A172 (cell line): ENCODE measurements at places on chromosomes 12 and 14.

- no peak for DNase-seq
Observed at GRCh38 chr14:61476754-61477410, 155.5 kb downstream of the PRKCH start.

DNA sequence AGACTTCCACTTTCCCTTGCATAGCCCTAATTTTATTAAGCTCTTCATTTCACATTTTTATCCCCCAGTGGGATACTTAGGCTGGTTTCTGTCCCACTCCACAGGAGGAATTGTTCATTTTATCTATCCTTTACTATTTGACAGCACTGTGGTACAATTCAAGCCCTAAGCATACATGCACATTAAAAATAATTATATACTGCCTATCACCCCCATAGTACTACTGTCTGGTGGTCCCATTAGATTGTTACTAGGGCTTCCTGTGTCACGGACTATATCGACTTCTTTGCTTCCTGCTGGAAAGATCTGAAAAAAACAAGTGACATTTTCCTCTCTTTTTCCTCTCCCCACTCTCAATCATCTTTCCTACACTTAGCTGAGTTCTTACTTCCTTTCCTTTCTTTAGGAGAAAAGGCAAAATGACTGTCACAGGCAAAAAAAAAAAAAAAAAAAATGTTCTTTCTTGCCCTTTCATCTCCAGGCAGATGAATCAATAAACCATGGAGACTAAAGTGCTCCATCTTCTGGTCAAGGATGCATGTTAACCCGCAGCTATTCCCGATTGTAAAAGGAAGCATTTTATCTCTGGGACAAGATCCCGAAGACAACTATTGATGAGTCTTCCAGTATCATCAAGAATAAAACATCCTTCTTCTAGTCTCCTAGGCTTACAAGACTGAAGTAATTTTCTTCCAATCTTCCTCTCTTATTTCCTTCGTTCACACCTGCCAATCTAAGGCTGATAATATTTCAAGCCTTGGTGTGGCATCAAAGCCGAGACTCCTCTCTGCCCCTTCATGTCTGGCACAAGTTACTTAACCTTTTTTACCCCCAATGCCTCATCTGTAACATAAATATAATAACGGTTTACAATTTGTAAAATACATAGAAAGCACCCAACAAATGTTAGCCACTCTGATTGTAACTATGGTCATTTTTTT is 94.4 kb upstream of the PLEKHG7 start:
- DNase-seq, result peak; percentile 39

- DNase-seq, result no peak
Observed at GRCh38 chr12:92539976-92540781, 162.6 kb upstream of the PLEKHG7 start.

DNA sequence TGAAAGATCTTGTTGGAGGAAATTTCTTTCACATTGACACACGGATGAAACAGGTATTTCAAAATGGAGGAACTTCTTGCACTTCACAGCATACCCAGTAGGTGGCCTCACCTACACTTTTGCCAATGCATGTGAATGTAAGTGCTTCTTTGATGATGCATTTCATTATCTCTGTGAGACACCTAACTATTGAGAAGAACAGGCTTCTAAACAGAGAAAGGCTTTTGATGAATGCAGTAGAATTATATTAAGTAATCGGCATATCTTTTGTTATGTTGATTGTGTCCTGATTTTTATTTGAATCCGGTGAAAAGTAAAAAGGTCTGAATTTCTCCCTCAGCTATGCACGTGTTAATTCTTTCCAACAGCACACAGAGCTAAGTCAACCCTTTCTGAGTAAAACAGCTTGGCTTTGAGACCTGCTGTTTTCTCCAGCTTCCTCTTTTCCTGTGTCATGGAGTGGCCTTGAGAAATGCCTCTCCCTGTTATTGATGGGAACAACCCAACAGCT is 399.0 kb downstream of the NAV3 start:
- DNase-seq, result peak; percentile 49

- peak; percentile 12 for DNase-seq
Observed at GRCh38 chr12:105480162-105480561, 149.7 kb downstream of the C12orf75 start.

DNA sequence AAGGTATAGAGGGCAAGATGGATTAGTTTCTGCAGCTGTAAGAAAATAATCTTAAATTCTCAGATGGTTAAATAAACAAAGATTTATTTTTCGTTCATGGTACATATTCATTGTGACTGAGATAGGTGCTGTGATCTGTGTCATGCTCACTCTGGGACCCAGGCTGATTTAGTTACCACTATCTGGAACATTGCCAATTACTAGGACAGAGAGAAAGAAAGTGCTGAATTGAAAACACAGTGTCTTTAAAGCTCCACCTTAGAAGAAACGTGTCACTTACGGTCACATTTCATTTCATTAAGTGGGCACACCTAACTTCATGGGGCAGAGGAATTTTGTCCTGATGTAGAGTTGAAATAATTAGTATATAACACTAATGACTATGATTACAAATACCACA is 430.0 kb downstream of the CCDC91 start:
- DNase-seq, result no peak

- DNase-seq, result no peak
Observed at GRCh38 chr12:53958128-53958527, 3.4 kb downstream of the HOXC12 start.

DNA sequence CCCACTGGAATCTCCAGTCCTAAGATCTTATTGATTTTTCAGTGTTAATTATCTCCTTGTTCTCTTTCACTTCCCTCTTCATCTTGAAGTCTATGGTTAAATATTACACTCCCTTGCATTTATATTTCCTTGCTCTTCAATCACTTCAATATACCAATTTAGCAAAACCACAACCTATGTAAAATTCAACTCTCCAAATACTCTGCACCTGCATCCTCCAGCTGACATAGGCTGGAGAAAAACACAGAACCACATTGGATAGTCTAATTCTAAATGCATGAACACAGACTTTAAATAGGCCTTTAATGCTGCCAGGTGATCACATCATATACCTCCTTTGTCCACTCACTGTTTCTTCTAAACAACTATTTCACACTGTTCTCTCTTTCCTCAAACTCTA is 253.8 kb upstream of the GARIN6 start:
- no peak for DNase-seq

DNA sequence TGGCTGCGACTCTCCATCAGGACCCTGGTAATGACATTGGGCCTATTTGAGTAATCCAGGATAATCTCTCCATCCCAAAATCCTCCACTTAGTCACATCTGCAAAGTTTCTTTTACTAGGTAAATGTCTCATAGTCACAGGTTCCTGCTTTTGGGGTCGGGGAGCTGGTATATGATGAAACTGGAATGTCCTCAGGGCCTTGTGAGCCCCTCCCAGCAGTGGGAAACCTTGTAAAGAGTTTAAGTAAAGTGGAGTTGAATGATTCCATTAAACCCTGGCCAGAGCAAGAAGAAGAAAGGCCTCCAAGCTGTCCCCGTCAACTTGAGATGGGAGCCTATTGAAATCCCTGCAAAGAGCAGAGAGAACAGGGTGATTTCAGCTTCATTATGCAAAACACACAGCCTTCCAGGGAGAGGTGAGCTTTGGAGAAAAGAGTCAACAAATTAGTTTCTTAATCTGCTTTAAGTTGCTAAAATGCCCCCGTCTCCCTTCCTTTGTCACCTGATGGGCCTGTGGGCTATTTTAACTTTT is 12.6 kb downstream of the WSCD2 start:
- no peak for DNase-seq

GRCh38 chr14:94945615-94946014 is 175.7 kb upstream of the GSC start:
- no peak for DNase-seq

DNA sequence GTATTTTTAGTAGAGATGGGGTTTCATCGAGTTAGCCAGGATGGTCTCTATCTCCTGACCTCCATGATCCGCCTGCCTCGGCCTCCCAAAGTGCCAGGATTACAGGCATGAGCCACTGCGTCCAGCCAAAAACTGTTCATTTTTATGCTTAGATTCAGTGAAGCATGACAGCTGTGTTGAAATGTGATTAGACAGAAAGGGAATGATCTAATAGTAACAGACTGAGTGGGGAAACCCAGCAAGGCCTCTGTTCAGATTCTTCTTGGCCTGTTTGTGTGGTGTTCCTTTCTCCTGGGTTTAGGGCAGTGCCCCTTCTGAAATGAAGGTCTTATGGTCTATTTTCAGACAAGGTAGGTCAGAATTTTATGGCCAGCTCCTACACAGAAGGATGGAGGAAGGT is 11.8 kb upstream of the ABCD4 start:
- no peak for DNase-seq

DNA sequence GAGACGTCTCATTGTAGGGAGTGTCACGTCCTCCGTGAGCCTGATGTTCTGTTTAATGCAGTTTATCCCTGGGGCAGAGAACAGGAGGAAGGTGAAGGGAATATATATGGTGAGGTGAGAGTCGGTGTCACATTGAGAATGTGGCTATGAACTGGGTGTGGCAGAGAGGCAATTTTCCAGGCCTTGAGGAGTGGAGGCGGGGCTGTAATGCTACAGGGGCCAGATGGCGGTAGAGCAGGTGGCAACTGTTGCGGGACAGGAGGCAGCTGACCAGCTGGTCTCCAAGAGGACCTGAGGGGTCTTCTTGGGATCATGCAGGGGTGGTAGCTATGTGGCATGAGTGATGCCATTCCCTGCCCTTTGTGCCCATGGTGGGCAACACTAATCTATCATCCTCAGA is 59.6 kb downstream of the CACNA1C start:
- no peak for DNase-seq

DNA sequence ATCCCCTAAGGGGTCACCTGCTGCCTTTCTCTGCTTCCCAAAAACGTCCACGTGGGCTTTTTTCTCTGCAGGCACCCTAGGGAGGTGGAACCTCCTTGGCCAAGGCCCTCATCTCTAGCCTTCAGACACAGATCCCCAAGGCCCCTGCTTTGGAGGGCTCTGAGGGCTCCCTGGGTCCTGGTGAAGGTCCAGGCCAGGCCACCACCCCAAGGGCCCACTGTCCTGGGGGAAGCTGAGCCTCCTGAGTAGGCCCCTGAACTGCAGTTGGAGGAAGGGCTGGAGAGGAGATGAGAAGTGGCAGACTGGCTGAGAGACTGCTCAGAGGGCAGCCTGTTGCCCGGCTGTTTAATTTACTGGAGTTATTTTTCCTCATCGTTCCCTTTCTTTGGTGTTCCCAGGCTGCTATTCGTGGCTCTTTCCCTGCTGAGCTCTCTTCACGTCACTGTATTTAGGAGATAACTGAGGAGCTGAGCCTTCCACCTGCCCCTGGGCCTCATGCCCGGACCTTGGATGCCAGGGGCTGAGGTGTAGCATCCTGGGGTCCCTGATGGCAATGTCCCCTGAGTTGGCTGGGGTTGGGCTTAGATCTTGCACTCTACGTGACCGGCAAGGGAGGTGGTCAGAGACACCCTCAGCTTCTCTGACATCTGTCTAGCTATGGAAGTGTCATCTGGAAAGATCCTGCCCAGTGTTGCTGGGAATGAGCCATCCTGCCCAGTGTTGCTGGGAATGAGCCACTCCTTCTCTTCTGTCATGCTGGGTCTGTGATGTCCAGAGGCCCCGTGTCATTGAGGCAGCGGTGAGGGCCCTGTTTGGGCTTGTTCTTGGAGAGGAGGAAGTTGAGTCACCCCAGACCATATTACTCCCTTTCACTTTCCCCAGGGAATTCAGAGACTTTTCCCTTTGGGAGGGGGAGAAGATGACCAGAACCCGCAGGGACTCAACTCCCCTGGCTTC is 139.8 kb downstream of the TSPAN9 start:
- DNase-seq, result peak; percentile 62

- no peak for DNase-seq
Observed at GRCh38 chr12:16607906-16608775, 2.2 kb upstream of the LMO3 start.

GRCh38 chr12:96503976-96504375 is 14.6 kb downstream of the CFAP54 start:
- no peak for DNase-seq

DNA sequence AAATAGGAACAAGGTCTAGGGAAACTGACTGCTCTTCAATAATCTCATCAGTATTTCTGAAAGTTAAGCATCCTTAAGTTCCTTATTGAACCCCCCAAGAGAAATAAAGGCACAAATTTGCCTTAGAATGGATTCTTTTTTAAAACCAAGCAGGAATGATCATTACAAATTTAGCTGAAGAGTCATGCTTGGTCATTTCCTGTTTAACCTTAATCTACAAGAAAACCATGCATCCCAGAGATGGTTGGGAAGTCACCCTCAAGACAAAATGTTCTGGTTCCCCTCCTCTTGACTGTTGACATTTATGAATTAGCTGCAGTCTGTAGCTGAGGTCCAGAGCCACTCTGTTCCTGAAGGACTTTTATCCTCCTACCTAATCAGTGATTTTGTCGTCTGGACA is 291.8 kb upstream of the G2E3 start:
- DNase-seq, result peak; percentile 23

DNA sequence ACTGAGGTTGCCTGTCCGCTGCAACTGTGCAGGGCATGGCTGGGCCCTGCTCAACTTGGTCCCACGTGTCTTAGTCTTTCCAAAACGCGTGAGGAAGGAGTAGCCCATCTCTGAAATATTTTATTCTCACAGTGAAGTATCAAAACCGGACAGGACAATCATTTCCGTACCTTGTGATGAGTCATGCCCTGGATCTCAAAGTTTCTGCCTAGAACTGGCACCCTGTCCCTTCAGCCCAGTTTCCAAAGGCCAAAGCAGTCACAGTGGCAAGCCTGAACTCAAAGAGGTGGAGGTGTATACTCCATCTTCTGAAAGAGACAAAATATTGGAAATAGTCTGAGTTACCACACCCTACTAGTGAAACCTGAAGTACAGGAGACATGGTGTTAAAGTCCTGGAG is 28.5 kb upstream of the SRGAP1 start:
- DNase-seq, result no peak

GRCh38 chr12:31749024-31749704 is 20.3 kb upstream of the AMN1 start:
- DNase-seq, result peak; percentile 100

GRCh38 chr12:127595506-127595905 is 671.5 kb upstream of the TMEM132C start:
- DNase-seq, result no peak

- no peak for DNase-seq
Observed at GRCh38 chr14:54173802-54174201, 217.2 kb upstream of the BMP4 start.

- no peak for DNase-seq
Observed at GRCh38 chr14:95984206-95984605, 55.0 kb upstream of the C14orf132 start.

- peak; percentile 1 for DNase-seq
Observed at GRCh38 chr14:57918791-57919190, 52.9 kb upstream of the SLC35F4 start.

GRCh38 chr14:68214431-68214830 is 394.9 kb downstream of the RAD51B start:
- DNase-seq, result no peak

- DNase-seq, result no peak
Observed at GRCh38 chr14:66074537-66074936, 411.6 kb upstream of the CCDC196 start.

GRCh38 chr12:2940564-2940963 is 18.6 kb upstream of the TEAD4 start:
- DNase-seq, result no peak

DNA sequence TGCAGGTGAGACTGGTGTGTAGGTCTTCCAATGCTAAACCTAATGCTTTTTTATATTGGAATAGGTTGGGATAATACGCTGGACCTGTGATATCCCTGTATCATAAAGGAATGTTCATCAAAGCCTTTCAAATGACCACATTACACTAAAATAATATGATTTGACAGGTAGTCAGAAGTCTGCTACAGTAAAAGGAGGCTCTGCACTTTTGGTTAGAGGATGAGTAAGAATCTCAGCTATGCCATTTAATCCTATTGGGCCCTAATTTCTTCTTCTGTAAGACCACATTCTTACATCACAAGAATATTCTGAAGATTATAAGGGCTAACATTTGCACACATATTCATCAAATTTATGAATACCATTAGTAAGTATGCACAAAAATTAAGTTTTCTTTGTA is 250.5 kb upstream of the FLRT2 start:
- DNase-seq, result no peak
